ENCODE measurements at places on chromosomes 5 and 9. TPM values are rescaled to one million over a fixed set of nuclear protein-coding genes. Genes with fewer than 3 reads are reported as not detected.

The PPP1R26 gene
- 5.7 TPM for polyA plus RNA-seq

GRCh38 chr5:56985936-56986625 is 34.2 kb upstream of the MIER3 start:
- DNase-seq = no peak

DNA sequence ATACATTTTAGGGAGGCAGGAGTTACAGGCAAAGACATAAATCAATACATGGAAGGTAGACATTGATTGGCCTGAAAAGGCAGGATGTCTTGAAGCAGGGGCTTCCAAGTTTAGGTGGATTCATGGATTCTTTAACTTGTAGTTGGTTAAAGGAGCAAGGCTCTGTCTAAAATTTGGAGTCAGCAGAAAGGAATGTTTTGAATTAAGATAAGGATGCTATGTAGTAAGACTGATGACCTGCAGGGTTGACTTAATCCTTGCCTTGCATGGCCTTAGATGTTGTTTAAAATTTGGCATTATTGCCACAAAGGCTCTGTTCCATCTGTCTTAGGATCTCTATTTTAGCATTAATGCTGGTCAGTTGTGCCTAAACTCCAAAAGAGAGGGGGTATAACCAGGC is 171.3 kb downstream of the C5orf15 start:
- no peak for DNase-seq

The HRCT1 gene
- 7.0 TPM for polyA plus RNA-seq

The KIF2A gene
- 11.7 TPM for polyA plus RNA-seq

- DNase-seq = no peak
Observed at GRCh38 chr5:158063052-158063451, 204.1 kb upstream of the CLINT1 start.

The ZBTB34 gene
- polyA plus RNA-seq = 4.0 TPM

- no peak for DNase-seq
Observed at GRCh38 chr5:140631831-140632365, 1.1 kb downstream of the CD14 start.

The SHC3 gene
- polyA plus RNA-seq = 1.1 TPM

DNA sequence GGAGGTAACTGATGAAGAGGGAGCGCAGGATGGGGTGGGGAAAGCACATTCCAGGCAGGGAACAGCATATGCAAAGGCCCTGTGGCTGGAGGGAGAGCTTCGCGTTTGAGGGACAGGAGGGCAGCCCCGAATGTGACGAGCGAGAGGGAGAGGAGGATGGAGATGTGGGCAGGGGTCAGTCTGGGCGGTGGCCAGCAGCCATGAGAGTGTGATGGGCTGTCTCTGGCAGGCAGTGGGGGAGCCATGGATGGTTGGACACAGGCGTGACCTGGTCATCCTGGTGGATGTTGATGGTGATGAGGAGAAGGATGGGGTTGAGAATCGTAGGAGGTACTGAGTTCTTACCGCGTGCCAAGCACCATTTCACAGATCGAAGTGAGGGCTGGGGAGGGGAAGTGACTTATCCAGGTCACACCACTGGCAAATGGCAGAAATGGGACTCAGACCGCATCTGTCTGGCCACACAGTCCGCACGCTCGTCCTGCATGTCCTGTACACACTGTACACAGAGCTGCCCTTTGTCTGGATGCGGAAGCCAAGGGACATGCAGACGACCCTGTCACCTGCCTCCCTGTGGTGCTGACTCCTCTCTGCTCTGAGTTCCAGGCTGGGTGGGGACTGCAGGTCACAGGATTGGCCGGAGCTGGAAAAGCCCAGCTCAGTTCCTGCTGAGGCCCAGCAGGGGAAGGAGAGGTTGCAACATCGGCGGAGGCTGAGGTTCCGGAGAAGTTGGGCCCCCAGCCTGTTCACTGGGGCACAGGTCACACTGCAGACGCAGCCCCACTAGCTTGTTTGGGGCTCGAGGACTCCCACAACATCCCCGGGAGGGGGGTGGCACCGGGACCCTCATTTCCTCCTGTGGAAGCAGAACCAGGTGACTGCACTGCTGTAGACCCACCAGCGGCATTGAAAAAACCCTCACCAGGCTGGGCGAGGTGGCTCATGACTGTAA is 165.6 kb upstream of the IER5L start:
- no peak for DNase-seq

DNA sequence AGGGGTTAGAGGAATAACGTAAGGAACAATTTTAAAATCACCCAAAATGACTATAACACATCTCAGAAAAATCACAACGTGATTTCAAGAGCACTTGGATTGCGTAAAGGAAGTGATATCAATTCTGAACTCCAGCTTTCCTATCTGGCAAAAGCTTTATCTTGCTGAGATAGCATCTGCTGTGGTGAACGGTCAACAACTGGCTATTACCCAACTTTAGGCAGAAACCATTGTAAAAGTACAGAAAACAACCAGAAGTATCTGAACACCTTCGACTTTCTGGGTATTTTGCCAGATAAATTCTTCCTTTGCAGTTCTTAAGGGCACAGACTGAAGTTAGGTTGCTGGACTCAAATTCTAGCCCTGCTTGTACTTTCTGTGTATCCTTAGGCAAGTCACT is 9.2 kb downstream of the ABLIM3 start:
- peak; percentile 89 for DNase-seq

Measured in endothelial cell of umbilical vein (primary cell).